ENCODE measurements at places on chromosomes 3 and 15.

- peak; percentile 56 for DNase-seq
These were observed 4.3 kb downstream of the DAZL start for GRCh38 chr3:16600780-16601536.

DNA sequence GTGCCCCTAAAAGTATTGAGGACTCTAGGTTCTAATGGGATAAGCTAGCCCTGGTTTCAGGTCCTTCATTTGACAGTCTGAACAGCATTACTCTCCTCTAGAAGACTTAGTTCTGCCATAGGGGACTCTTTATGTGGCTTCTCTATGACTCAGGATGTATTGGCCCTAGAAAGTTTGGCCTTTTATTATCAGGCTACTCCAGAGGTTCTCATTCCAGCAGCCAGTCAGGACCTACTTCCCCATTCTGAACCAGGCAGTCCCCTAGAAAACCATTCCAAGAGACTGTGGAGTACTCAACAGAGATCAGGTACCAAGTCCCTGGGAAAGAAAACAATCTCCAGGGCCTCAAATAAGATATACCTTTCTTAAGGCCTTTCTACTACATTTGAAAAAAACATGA, 157.9 kb upstream of the TSPAN3 start:
- DNase-seq, result no peak

- peak; percentile 45 for DNase-seq
These were observed 24.6 kb upstream of the RSL24D1 start for GRCh38 chr15:55221090-55222011.

GRCh38 chr3:84318273-84318809, 640.4 kb upstream of the CADM2 start:
- DNase-seq, result no peak

DNA sequence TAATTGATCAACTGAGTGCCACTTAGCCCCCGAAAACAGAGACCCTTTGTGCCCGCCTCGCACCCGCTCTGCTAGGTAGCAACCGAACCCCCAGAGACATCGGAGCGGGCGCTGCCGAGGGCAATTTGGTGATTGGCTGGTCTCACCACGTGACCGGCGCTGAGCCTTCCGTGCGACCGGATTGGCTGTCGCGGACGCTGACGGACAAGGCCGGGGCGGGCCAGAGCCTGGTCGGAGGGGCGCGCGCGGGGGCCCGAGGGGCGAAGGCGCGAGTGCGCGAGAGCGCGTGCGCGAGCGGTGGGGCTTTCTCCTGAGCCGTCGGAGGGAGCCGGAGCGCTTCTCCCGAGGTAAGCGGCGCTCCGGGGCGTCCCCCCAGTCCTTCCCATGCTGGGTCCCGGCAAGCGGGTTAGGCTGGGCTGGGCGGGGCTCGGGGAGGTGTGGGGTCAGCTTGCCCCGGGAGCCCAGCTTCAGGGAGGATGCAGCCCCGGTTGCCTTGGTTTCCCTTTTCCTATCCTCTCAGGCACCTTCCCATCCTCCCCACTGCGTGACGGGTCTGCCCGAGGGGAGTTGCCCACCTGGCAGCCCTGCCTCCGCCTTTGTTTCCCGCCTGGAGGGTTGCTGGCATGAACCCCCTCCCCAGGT, at the start of gene TMEM108:
Gene TMEM108, plus strand, starts transcription at position 303 of the 642 bp plus-strand sequence.
- peak; percentile 37 for DNase-seq

DNA sequence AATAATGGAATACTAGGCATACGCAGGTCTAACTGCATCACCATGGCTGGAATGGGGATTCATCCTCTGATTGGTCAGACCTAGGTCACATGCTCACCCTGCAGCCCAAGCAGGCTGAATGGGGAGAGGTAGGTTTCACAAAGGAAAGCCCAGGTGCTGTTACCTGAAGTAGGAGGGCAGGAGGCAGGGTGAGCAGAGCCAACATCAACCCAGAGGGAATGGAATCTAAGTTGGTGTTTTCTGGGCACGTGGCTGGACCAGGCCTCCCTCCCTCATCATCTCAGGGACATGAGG, 6.7 kb upstream of the H1-8 start:
- DNase-seq, result no peak

DNA sequence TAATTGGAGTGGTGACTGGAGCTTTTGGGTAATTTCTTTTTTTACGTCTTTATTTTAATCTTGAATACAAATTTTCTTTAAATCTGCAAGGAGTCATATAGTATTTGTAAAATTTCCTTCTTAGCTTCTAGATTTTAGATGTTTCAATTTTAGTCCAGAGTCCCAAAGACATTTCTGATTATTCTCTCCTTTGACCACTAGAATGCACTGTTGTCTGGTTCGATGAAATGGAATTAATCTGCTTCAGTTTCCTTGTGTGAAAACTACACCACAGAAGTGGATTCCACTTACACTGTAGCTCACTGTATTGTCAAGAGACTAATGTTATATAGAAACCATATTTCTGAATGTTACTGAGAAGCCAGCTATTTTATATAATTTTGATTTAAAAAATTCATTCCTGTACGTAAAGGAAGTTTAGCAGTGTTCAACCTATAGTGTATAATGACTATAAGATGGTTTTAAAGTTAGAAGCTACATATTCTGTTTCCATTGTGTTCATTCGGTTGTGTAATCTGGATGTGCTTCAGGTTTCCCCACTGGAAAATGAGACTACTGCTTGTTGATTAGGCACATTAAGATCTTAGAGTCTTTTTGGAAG, 6.1 kb downstream of the GRAMD1C start:
- peak; percentile 43 for DNase-seq

- DNase-seq, result no peak
These were observed 156.2 kb downstream of the TMCO5A start for GRCh38 chr15:38090678-38091077.

GRCh38 chr3:53495520-53496391, 1.3 kb downstream of the CACNA1D start:
- peak; percentile 31 for DNase-seq

GRCh38 chr15:85782064-85782463, 12.7 kb downstream of the KLHL25 start:
- no peak for DNase-seq

- no peak for DNase-seq
These were observed 89.6 kb downstream of the GAP43 start for GRCh38 chr3:115712871-115713270.

- DNase-seq, result no peak
These were observed 24.0 kb upstream of the SRP14 start for GRCh38 chr15:40062816-40063562.

- DNase-seq, result no peak
These were observed 104.9 kb downstream of the TPRG1 start for GRCh38 chr3:189276444-189277219.

- DNase-seq, result no peak
These were observed 16.1 kb downstream of the PDCD10 start for GRCh38 chr3:167718582-167718981.

GRCh38 chr3:126156468-126156867, 23.9 kb downstream of the ALDH1L1 start:
- DNase-seq, result peak; percentile 23

GRCh38 chr3:162994165-162994564, 1497.6 kb downstream of the OTOL1 start:
- no peak for DNase-seq

DNA sequence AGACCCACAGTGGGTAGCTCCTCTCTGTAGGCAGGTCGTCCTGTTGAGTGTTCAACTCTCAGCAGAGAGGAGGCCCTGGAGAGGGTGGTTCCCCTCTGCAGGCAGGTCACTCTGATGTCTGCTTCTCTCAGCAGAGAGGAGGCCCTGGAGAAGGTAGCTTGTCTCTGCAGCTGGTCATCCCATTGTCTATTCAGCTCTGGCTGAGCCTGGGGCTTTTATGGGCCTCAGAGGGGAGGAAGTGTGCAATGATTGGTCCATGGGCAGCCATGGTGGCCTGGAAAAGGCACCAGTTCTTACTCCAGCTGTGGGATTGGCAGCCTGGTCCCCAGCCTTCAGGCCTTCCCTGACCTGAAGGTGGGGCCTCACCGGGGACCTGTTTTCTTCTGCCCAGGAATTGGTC, 52.9 kb downstream of the PPCDC start:
- DNase-seq, result no peak

DNA sequence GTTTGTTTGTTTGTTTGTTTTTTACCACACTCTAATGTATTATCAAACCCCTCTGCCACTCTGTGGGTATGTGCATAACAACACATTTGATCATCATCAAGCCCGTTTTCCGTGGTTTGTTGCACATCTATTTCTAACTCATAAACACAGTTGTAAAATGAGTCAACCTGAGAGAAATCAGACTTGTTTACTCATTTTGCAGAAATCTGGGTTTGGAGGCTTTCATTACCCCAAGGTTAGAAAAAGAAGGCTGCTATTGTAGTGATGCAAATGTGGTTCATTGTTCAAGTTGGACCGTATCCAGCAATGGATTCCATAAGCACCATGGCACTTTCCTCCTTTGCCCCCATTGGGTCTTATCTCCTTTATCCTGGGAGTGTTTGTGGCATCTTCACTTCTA, 353.2 kb upstream of the SOX2 start:
- DNase-seq, result no peak

DNA sequence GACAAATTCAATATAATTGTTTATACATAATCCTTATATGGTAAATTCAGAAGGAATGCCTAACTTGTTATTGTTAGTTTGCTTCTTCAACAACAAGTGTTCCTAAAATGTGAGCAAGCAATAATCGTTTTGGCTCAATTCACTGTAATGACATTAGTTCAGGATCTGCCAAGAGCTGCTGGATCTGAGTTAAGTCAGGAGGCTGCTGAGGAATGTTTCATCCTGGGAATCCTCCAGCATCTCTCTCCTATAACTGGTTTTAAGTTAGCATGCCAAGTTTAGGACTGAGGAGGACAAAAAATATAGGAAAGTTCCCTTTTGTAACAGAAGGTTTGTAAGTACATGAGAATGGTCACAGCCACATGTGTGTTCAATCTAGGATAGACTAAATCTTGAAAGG, 4.9 kb upstream of the GTF2A2 start:
- no peak for DNase-seq

DNA sequence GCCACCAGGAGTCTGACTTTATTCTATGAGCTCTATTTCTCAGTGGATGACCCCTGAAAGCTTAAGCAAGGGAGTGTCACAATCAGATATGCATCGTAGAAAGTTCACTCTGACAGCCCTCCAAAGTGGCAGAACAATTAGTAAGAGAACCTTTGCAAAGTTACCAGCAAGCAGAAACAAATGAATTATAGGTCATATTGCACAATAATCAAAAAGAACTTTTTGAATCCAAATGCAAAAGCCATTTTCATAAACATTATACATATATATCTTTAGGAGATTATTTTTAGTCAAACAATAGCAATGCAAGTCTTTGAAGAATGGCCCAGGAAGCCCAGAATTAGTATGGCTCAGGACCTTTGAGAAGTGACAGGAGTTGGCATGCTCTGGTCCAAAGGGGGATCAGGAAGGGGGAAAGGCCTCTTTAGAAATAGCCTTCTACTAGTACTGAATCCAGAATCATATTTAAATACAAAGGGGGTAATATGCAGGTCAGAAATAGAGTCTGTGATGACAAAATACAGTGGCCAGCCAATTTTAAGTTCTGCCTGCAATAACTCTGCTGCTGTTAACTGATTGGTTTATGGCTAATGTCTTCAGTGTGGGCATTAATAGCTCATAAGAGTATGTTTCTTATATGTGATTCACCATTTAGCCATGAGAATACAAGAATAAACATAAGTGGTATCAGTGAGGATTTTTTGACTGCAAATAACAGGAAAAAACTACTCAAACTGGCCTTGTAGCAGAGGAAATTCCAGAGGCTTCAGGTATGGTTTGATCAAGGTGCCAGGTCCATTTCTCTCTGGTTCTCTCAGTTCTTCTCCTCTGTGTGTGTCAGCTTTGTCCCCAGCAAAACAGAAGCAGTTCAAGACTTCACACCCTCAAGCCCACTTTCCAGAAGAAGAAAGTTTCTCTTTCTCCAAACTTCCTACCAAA, 17.0 kb upstream of the ITGB5 start:
- DNase-seq, result no peak

DNA sequence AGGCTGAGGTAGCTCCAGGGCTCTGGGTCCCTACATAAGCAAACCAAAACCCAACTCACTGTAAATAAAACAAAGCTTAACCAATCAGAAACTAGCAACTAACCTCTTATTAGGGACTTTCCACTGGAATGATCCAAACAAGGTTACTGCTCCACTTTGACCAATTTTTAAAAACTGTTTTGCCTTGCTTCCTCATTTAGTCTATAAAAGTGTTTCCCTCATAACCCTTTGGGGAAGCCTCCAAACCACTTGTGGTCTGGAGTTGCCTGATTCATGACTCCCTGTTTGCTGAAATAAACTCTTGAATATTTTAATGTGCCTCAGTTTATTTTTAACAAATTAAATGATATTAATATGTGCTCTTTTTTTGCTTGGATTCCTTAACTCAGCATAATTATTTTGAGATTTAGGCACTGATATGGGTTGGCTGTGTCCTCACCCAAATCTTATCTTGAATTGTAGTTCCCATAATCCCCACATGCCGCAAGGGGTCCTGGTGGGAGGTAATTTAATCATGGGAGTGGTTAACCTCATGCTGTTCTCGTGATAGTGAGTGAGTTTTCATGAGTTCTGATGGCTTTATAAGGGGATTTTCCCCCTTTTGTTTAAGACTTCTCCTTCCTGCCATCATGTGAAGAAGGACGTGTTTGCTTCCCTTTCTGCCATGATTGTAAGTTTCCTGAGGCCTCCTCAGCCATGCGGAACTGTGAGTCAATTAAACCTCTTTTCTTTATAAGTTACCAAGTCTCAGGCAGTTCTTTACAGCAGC, 90.6 kb downstream of the CD200R1L start:
- no peak for DNase-seq

DNA sequence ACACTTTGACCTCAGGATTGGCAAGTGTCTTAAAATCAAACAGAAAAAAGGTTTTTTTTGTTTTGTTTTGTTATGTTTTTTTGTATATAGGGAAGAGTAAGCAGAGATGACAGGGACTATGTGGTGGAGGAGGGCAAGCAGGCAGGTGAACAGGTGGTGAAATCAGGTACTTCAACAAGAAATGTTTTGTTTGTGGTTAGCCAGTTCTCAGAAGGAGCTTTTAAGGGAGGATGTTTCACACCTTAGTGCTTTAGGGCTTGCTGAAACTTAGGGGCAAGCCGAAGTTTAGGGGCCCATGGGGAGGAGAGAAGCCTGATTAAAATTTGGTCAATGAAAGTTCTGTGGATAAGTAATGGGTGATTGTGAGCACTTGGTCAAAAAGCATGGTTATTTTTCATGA, 370.7 kb upstream of the SLCO3A1 start:
- no peak for DNase-seq

- DNase-seq, result no peak
These were observed 7.3 kb downstream of the CYP19A1 start for GRCh38 chr15:51331141-51331540.

GRCh38 chr15:46636206-46636605, 1001.4 kb downstream of the SQOR start:
- DNase-seq, result no peak

Measured in GM10248 (cell line).